Fibroblast of skin of right biceps (primary cell): ENCODE measurements at places on chromosomes 16 and 17.
A peak's percentile ranks its signal among the peaks of the same experiment; 100 is the strongest.

GRCh38 chr17:1244606-1245012 lies 25.6 kb upstream of the BHLHA9 start:
- DNase-seq = no peak

GRCh38 chr17:73495641-73496040 lies 148.6 kb downstream of the SDK2 start:
- DNase-seq = no peak

DNA sequence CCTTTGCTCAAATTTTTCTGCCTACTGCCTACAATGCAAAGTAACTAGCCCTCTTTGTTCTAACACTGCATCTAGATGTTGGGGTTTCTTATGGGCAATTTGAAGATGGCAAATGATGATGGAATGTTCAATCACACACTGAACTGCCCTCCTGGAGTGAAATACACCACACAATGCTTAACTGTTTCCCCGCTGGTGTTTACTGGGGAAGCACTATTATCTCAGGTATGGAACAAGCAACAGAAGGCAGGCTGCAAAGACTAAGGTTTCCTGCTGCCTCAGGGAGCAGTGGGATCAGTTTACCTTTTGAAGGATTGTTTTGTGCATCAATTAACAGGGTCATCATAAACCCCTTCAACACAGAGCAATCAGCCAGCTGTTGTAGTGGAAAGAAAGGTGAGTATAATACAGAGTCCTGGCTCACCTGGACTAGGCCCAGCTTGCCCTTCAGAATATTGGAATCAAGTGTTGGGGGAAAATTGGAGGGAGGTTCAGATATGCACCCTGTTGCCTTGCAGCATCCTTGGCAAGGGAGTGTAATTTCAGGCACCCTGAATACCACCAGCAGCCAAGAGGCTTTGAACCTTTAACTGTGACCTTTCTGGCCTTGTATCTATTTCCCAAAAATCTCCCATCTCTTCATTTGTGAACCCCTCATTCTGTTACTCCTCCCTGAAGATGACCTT lies 105.4 kb upstream of the CDH11 start:
- no peak for DNase-seq

DNA sequence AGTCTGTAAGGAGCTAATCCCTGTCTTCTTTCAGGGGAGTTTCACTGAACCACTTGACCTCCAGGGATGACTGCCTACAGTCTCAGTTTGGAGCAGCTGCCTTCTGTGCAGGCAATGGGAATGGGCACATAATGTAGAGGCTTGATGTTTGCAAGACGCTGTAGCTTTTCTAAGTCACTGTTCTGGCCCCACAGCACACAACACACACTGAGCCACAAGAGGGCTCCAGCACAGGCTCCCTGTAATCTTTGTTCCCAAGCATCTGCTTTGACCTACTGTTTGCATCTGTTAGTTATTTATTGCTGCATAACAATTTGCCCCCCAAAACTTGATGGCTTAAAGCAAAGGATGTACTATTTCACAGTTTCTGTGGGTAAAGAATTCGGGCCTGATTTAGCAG lies 419.0 kb upstream of the ASIC2 start:
- no peak for DNase-seq

GRCh38 chr17:50451943-50452629 lies 16.6 kb downstream of the CHAD start:
- DNase-seq = no peak

- no peak for DNase-seq
These were observed 66.9 kb downstream of the RNF213 start for GRCh38 chr17:80327518-80327917.

DNA sequence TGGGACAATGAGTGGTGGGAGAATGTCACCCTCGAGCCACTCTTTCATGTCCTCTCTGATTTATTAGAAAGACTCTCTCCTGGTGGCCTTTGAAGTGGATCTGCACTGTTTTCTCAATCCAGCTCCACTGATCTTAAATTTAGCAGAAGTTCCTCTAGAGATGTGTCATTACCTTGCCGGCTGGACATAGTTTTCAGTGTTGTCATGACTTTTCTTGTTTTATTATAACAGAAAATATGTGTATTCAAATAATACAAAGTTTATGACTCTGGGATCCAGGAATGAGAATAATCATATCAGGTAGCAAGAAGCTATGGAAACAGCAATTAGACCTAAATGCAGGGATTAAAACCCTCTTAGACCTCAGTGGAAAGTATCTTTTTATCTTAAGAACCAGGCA lies 247.5 kb upstream of the ELAC2 start:
- DNase-seq = peak; percentile 68
